ENCODE measurements at places on chromosomes 5 and 9.

DNA sequence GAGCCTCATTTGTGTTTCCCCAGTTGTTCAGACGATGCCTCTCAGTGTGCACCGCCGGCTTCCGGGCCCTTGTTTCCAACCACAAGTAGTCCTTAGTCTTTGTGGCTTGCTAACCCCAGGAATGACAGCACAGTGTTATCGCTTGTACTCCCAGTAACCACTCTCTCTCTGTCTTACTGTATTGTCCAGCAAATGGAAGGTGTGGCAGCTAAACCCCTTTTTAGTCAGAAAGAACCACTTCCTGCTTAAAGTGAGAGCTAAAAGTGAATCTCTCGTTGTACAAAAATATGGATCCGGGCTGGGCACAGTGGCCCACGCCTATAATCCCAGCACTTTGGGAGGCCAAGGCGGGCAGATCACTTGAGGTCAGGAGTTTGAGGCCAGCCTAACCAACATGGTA, 61.3 kb downstream of the ENC1 start:
- no peak for DNase-seq

DNA sequence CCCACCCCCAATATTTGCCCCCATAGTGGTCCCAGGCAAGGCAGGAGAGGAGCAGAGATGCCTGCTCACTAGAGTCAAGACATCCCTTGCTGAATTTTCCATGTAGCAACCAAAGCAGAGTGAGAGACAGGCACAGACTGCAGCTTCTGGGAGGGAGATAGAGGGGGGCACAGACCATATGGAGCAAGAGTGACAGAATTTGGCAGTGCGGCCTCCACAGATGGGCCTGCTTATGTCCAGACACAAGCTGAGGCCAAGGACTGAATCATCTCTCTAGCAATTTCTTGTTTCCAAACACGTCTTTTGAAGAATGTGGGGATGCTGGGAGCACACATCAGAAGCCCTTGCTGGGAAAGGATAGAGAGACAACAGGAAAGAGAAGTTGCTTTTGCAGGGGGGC, 53.0 kb upstream of the ALDH1B1 start:
- DNase-seq, result peak; percentile 66

- DNase-seq, result no peak
Measured at GRCh38 chr9:107690021-107690420, 200.5 kb upstream of the KLF4 start.

GRCh38 chr5:82330530-82331270, 52.5 kb upstream of the RPS23 start:
- DNase-seq, result no peak

- DNase-seq, result no peak
Measured at GRCh38 chr5:166595274-166595951, 1696.0 kb upstream of the WWC1 start.

DNA sequence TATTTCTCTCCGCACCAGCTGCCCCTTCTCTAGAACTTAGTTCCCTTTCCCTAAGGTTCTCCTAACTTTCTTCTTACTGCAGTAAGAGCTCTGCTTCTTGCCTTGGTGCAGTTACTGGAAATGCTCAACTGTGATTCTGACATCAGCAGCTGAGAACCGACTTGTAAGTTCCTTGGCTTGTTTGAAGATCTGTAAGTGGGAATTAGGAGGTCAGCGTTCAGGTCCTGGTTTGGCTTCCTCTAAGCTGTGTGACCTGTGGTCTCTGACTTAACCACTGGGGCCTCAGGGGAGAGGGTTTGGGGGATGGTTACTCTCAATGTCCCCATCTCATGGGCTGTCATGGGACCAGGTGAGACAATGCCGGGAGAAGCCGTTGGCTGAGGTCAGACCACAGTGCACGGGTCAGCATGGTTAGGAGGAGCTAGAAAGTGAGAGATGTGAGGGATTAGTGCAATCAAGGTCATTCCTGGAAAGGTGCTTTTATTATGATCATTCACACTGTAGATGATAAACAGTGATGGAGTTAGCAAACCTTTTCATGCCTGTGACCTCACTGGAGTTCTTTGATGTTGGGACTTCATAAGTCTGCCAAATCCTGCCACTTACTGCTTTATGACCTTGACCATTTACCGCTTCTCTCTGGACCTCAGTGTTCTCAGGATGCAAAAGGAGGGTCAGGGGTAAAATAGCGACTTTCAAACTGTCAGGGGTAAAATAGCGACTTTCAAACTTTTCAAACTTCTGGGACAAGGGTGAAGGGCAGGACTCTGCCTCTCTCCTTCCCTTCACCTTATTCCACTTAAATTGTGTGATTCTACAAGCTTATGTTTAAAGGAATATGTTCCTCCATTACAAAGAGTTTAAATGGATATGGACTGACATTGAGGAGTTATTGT, 7.3 kb downstream of the PAPPA start:
- no peak for DNase-seq

GRCh38 chr5:75054134-75054930, 2.0 kb upstream of the GCNT4 start:
- no peak for DNase-seq

DNA sequence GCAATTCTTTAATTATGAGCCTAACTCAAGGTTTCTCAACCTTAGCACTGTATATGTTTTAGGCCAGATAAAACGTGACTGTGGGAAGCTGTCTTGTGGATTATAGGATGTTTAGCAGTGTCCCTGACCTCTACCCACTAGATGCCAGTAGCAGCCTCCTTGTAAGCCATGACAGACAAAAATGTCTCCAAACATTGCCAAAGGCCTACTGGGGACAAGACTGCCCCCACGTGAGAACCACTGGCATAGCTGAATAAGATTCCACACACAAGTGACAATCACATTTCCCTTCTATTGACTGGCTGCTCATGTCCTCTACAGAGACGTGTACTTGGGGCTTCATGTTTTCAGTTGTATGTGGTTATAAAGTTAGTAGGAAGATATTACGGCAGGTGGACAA, 55.4 kb downstream of the GOLM1 start:
- DNase-seq, result no peak

DNA sequence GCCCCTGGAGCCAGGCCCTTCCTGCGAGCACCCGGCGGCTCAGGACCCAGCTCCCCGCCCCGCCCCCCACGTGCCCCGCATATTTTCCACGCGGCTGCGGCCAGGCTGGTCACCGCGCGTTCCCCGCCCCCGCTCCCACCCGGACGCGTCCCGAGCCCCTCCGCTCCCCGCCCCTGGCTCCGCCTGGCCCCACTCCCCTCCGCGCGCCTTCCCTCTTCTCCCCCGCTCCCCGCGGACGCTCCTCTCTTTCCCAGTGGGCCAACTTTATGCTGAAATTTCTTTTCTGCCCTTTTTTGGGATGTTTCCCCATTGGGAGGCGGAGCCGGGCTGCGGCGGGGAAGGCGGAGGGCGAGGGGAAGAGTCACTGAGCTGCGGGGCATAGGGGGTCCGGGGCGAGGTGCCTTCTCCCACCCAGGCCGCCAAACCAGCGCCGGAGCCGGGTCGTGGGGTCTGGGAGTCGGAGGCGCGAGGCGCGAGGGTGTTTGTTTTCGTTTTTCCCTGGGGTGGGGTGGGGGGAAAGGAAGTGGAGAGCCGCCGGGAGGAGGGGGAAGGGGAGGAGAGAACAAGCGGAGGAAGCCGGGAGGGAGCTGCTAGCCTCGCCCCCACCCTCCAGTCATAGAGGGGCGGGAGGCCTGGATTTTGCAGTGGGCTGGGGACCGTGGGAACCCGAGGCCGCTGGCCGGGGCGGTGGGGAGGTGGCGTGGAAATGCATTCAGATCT, 1.0 kb upstream of the TPM2 start:
- peak; percentile 50 for DNase-seq

GRCh38 chr5:176549871-176550270, 729 bp downstream of the CDHR2 start:
- DNase-seq, result no peak

GRCh38 chr9:19231904-19232822, 1.7 kb downstream of the DENND4C start:
- no peak for DNase-seq

DNA sequence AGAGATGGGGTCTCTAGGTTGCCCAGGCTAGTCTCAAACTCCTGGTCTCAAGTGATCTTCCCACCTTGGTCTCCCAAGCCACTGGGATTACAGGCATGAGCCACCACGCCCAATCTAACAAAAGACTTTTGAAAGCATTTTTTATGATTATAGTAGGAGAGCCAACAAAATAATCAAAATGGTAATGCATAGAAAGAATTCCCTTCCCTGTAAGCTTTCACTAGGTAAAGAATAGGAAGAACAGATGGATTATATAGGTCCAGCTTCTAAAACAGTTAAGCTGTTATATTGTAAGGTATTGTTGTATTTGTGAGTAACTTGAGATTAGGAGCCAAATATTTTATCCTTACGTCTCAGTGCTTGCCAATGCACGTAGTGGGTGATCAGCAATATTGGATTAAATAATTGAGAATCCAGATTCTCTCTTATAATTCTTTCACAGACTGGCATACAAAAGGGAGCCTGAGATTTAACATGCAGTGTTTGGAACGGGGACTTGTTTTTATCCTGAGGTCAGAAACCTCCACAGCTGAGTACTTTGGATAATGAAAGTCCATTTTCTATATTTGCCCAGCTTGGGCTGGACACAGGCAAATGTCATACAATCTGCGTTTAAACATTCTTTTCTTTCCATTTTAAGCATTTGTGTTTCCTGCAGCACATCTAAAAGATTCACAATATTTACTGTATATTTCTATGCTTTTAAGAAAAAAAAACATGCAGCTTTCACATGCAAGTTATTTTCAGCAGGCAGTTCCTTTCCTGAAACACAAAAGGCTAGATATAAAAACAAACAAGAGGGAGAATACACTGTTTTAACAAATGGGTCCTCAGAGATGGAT, 238.4 kb downstream of the ARRDC3 start:
- no peak for DNase-seq

DNA sequence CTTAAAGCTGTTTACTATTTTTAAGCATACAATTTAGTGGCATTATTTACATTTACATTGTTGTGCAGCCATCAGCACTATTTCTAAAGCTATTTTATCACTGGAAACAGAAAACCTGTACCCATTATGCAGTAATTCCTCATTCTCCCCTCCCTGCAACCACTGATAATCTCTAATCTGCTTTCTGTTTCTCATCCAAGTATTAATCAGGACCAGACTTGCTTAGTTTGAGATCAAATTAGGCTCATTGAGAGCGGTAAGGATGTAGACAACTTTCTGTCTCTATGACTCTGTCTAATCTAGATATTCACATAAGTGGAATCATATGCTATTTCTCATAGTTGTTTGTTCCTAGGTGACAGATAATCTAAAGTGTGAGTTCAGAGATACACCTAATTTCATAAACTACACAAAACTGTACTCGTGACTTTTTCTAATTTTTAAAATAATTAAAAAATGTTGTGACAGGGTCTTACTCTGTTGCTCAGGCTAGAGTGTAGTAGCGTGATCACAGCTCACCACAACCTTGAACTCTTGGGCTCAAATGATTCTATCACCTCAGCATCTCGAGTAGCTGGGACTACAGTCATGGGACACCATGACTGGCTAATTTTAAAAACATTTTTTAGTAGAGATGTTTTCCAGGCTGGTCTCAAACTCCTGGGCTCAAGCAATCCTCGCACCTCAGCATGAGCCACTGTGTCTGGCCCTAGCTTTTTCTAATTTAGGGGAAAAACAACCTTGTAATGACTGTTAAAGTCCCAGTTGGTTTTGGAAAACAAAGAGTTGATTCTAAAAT, 37.6 kb downstream of the BDP1 start:
- no peak for DNase-seq

DNA sequence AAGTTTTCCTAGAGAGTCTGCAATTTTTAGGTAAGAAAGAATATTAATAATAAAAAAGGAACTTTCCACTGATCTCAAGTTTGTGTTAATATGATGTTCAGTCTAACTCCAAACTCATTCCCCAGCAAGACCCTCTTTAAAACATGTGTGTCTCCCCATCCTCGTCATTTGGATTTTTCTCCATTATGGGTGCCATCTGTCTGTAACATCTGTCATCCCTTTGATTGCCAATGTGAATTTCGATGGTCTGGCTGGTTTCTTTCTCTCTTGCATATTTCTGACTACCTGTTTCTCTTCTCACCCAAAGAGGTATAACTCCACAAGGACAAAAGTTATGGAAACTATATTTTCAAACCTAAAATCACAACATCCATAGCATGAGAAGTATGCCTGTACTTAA, 4.4 kb downstream of the TAS2R1 start:
- DNase-seq, result no peak

DNA sequence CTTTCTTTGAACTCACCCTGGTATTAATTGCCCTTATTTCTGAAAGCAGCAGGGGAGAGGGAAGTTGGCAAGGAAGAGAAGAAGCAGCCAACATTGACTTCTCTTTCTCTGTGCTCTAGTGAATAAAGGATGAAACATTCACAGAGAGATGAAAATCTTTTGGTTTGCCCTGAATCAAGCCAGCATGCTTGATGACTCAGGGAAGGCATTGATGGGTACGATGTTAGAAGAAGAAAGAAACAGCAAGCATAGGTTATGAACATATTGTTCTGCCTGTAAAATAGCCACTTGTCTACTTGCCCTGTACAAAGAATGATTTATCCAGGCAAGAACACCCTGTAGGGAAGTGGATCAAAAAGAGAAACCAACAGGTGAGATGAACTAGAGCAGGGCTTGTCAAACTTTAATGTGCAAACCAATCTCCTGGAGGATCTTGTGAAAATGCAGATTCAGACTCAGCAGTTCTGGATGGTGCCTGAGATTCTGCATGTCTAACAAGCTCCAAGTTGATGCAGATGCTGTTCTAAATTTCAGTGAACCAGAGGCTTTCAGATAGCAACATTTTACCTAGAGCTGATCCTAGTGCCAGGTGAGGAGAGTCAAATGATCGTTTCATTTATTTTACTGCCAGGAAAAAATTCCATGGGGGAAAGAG, 586.6 kb upstream of the TLE4 start:
- DNase-seq, result no peak

GRCh38 chr9:137452006-137452760, 7.0 kb downstream of the NSMF start:
- no peak for DNase-seq

GRCh38 chr5:9654886-9655285, 24.7 kb upstream of the TAS2R1 start:
- no peak for DNase-seq

GRCh38 chr5:142819292-142819691, 49.1 kb downstream of the ARHGAP26 start:
- no peak for DNase-seq

DNA sequence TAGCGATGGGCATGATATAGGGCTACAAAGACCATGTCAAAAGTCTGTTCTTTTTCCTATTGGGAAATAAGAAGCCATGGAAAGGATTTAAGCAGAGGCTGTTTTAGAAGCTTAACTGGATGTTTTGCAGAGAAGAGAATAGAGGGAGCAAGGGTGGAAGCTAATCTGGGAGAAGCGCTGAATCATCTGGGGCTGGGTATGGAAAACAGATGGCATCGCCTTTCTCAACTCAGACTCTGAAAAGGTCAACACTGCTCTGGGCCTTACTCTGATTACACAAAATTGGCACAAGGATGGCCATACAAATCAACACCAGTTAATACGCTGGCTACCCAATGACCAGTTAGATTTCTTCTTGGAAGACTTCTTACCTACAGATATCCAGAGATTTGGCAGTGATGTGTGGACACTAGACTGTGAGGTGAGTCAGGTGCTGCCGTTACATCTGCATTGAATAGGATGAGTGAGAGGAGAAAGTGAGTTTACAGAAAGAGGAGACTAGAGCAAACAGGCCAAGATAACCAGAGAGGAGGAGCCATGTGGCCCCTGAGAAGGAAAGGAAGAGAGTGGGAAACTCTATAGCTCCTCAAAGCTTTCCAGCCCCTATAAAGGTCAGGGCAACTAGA, 6.2 kb upstream of the TCERG1 start:
- DNase-seq, result peak; percentile 26
